NCI-H345 (cell line): ENCODE measurements at places on chromosomes 7 and 10.

GRCh38 chr7:91165846-91166230 is 98.4 kb upstream of the FZD1 start:
- no peak for DNase-seq

DNA sequence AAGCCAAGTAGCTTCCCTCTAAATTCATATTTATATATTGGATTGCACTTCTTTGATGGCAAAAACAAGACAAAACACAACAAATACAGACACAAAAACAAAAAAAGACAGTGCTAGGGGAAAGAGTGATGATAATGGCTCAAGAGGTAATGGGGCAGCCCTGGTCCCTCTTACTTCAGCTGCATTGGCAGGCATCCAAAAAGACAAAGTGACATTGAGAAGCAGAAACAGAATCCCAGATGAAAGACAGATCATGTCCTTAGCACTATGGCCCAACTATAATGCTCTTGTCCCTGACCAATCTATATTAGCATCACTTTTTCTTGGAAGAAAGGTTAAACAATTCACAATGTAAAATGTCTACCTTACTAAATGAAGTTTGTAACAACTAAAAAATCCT is 76.2 kb downstream of the GPR85 start:
- DNase-seq: peak; percentile 26

DNA sequence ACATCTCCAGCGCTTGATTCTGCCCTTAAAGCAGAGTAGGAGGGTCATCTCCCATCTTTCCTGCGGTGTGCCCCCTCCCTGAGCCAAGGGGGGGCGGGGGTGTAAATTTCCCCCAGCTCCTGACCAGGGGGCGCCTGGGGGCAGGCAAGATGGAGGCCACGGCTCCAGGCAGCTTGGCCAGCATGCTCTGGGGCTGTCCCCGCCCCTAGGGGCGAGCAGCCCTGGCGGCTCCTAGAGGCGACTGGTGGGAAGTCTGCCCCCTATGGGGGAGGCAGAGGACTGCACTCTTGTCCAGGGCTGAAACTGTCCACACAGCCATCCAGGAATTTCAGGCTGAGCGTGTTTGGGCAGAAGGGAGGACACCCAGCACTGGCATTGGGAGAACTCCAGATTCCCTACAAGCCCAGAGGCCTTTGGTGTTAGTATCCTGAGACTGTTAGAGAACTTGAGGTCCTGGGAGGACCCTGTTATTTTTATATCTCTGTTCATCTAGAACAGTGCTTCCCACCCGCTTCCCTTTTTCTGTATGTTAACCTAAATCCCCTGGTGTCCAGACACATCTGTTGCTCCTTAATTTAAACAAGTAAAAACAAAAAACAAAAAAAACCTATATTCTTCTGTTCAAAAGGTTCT is 4.6 kb downstream of the STRA8 start:
- no peak for DNase-seq

- no peak for DNase-seq
Measured at GRCh38 chr7:81719865-81720264, 50.0 kb downstream of the HGF start.

- DNase-seq: no peak
Measured at GRCh38 chr10:72297281-72297804, 23.6 kb downstream of the DDIT4 start.

GRCh38 chr10:45265996-45266395 is 49.4 kb downstream of the OR13A1 start:
- no peak for DNase-seq

- no peak for DNase-seq
Measured at GRCh38 chr10:75506930-75507329, 75.5 kb downstream of the LRMDA start.

GRCh38 chr7:151137791-151138152 is 29.7 kb downstream of the GBX1 start:
- no peak for DNase-seq

GRCh38 chr10:59900048-59900727 is 6.2 kb downstream of the CCDC6 start:
- no peak for DNase-seq

GRCh38 chr10:65213170-65213569 is 1692.0 kb downstream of the REEP3 start:
- no peak for DNase-seq

GRCh38 chr7:110573862-110574528 is 516.9 kb upstream of the LRRN3 start:
- DNase-seq: no peak

- peak; percentile 71 for DNase-seq
Measured at GRCh38 chr7:28955718-28956607, 2.2 kb downstream of the TRIL start.

GRCh38 chr10:7444551-7445121 is 33.8 kb upstream of the SFMBT2 start:
- no peak for DNase-seq

DNA sequence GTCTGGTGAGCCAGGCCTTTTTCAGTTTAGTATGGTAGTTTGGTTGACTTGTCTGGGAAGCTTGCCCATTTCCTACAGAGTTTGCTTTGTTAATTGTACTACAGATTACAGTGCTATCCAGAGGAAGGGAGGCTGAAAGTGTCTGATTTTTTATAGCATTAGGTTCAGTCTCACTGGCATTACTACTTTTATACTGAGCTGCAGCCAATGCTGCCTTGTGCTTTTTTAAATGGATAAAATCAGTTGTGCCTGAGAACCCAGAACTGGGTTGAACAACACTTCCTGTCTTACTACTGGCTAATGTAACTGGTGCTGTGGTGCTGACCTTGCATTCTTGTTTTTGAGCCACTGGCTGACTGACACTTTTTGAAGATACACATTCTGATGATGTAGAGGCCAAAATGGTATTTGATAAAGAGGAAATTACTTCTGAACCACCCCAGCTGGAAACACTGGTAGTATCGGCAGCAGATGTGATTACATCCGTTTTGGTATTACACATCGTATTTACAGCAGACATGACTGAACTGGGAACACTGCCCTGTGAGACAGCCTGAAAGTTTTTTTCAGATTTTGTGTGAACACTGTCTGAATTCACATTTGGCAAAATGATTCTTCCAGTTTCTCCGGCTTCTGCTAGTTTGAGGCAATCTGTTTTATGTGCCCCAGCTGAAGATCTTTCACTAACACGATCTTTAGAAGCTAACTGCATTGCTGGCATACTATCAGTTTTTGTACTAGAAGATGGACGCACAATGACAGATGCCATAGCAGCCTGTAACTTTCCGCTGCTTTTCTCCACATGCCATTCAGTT is 74.1 kb downstream of the NRBF2 start:
- no peak for DNase-seq

DNA sequence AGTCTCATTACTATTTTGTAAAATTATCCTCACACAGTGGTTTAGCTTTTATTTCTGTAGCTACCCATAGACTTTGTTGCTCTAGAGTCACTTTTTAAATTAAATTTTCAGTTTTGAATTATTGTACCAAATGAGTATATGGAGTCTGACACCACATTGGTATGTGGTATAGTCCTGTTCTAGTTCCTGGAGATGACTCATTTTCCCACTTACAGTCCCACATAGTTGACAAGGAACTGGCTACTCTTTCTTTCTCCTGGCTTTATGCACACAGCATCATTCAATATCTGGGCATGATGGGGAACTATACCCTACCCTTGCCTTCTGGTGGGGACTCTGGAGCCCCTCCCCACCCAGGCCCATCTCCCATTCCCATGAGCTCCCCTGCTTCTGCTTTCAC is 92.6 kb upstream of the RAB11FIP2 start:
- no peak for DNase-seq

DNA sequence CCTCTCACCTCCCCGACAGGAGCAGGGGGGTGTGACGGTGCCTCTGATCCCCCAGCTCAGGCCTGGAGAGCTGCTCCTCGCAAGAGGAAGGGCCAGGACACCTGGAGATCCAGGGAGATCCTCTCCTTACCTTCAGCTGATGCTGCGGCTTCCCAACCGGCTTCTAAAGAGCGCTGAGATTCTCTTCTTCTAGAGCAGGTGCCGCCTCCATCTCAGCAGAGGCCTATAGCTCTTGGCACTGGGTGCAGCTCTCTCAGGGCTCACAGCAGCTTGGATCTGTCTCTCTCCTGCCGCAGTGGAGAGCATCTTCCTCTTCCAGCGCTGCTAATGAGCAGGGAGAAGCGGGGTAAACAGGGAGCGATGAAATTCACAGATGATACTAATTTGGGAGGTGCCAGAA is 189.6 kb upstream of the PLXNA4 start:
- no peak for DNase-seq

DNA sequence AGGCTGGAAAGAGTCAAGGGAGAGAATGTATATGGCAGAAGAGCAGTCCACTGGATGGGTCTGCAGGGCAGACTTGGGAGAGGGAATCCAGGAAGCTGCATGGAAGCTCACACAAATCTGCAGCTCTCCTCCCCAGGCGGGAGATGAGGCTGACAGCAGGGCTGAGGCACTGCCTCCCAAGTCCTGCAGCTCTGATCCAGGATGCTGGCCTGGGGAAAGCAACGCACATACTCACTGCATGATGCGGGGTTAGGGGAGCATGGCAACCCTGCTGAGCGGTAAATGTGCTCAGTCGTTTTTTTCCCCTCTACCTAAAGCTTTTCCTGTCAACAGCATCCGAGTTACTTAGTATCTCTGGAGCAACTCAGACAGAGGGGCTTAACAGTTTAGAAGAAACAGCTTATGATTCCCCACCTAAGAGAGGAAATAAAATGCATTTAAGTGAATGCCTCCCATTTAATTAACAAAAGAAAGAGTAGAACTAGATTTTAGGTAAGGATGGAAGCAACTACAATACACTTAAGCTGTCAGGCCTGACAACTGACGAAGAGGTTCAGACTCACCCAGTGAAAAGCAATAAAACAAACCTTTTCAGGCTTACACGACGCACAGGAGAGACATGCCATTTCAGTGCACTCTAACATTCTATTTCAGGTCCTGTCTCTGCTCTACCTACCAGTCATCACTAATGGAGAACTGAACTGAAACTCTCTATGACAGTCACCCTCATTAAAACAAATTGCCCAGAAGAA is 37.0 kb downstream of the CHCHD3 start:
- no peak for DNase-seq

DNA sequence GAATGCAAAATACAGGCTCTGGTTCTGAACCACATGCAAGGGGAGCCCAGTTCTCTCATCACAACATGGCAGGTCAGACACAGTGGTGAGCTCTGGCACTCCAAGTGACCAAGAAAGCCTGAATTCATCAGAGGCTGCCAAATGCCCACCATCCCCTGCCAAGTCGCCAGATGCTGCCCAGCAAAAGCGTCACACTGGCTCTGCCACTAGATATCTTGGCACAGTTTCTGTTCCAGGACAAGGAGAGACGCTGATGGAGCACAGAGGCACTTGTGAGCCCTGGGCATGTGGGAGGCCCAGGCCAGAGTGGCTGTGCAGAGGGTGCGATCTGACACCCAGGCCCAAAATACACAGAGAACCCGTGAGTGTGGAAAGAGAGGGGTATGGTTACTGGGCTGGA is 57.8 kb downstream of the GAD2 start:
- DNase-seq: no peak

DNA sequence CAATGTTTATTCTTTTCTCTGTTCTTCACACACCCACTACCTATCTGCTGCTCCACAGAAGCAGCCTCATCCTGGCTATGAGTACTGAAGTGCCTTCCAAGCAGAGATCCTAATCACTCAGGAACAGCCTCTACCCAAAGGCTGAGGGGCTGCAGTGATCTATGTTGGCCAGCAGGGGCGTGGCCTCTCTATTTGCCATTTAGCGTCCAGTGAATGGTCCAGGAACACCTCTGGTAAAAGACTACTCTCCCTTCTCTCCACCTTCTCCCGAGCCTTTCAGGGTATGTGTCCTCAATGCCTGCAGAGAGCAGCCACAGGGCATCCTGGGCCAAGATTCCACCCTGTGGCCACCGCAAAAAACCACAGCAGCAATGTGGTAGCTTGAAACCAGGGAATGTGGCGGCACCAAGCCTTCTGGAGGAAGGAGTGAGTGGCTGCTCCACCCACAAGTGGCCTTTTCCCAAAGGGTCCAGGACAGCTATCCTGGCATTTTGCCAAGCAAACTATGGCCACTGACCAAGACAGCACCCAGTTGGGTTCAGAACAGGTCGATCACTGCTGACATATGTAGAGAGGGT is 70.9 kb downstream of the SYPL1 start:
- peak; percentile 24 for DNase-seq

DNA sequence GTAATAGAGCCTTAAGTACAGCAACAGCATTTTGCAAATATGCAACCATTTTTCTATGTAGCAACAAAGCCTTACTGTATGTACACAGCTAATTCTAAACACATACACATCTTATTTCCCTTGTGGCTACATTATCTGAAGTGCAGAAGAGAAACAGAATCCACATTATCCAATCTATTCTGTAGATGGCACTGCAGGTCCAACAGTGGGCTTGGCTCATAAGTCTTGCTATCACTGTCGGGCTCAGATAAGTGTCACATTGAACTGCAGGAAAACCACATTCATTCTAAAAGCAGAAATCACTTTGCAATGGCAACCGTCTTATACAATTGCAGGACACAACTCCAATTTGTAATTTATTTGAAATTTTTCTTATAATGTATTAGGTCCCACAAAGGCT is 109.8 kb upstream of the NOBOX start:
- peak; percentile 51 for DNase-seq

- DNase-seq: no peak
Measured at GRCh38 chr7:150947241-150947745, 30.8 kb downstream of the KCNH2 start.

- no peak for DNase-seq
Measured at GRCh38 chr10:76436401-76436811, 1005.0 kb downstream of the LRMDA start.

DNA sequence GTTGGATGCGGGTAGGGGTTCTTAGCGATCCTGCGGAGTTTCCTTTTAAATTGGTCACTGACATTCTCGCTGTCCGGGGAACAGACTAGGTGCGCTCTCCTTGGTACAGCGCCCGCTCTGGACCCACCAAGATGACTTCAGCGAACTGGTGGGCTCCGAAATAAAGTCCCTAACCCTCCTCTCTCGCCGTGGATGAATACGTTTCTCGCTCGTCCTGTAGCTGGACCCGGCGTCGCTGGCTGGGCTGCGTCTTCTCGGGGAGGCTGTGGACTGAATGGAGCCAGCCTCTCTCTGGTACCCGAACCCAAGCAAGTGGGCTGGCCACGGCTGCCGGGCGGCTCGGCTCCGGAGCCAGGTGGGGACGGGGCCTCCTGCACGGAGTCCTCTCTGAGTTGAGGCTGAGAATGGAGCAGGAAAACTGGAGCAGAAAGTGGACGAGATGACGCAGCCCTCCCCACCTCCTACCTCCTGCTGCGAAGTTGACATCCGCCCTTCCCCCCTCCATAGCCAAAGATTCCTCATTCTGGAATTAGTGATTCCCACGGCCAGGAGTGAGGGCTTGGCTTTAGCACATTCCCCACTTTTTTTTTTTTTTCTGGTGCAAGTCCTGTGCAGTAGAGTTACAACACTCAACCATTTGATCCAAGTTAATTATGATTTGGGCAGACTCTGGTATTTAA is 1.5 kb downstream of the UNC5B start:
- DNase-seq: peak; percentile 11

- DNase-seq: no peak
Measured at GRCh38 chr7:108091461-108091831, 38.7 kb downstream of the LAMB4 start.
